ENCODE measurements at places on chromosomes 3 and 15.
A peak's percentile ranks its signal among the peaks of the same experiment; 100 is the strongest.

DNA sequence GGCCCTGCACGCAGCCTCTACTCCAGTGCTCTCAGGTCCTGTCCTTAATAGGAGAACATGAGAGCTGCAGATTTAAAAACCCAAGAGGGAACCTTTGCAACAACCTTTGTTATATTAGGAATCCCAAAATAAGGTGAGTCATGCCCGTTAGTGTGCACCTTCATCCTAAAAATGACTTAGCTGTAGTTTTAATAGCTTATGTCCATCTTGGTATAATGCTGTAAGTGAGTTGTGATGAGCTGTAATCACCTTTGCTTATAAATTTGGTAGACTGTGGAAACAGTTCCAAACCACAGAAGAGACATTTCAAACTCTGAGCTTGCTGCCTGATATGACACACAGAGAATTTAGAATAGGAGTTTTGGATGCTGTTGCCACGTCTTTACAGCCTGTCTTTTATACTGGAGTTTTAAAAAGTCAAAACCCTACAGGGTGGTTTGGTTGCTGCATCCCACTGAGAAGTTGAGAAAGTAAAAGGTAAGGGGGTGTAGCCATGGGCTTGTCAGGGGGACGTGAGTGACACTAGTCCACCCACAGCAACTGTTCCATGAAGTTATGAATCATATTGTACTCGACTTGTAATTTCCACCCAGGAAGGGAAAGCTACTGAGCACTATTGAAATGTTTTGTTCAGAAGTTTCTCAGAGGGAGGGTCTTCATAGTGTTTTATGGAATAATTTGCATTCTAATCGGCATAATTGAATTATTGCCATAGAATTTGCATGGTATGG is 27.4 kb upstream of the CD47 start:
- no peak for DNase-seq
- no peak overlapping the region for H3K4me3 ChIP-seq
- peaks cover 18% of the 10 kb centered on the region for H3K27me3 ChIP-seq
- peaks cover 2% of the 10 kb centered on the region for H3K36me3 ChIP-seq

DNA sequence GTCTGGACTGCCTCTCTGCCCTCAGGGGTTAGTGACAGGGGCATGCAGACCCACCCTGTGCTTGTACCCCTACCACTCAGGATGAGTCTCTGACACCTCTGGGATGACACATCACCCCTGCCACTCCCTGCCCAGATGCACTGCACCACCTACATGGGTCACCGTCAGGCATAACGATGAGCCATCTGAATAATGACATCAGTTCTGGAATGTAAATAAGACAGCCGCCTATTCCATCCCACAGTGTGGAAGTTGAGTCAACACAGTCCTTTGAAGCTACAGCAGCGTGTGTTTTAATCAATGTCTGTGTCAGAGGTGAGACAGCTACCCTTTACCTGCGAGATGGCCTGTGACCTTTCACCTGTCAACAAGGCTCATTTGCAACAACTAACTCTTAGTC is 268.7 kb upstream of the ARRDC4 start:
- H3K27me3 ChIP-seq, result no peaks in the 10 kb centered on the region
- H3K4me1 ChIP-seq, result no peaks in the 10 kb centered on the region
- no peak for DNase-seq
- H3K27ac ChIP-seq, result no peak overlapping the region

DNA sequence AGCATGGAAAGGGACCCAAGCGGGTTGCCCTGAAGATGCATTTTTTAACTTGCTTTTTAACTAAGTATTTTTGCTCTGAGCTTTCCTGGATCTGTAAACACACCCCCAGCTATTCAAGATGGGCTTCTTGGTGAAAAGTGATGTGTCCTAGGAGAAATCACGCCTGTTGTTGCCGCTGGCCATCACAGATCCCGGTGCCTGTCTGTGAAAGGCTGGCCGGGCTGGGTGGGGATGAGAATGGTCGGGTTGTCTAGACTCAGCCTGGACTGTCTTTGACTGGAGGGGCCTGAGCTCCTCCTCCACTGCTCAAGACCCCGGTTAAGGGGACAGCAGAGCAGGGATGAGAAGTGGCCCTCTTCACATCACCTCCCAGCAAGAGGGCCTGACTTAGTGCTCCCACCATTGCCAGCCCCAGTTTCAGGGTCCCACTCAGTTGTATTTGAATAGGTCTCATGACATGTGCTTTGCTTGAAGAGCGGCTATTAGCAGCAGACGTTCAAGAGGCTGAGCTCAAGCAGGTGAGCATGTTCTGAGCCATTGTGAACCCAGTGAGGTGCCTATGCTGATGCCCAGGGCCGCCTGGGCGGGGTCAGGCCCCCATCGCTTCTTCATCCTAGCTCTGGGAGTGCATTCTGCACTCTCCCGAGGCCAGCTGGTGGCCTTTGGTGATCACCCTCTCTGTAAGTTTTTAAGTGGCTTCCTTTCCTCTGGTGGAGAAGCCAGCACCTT is 79.9 kb downstream of the IGF1R start:
- no peaks in the 10 kb centered on the region for H3K27me3 ChIP-seq
- peaks cover 11% of the 10 kb centered on the region for H3K4me1 ChIP-seq
- no peak overlapping the region for H3K27ac ChIP-seq
- no peak overlapping the region for H3K4me3 ChIP-seq
- DNase-seq, result no peak
- peaks cover 3% of the 10 kb centered on the region for H3K36me3 ChIP-seq

GRCh38 chr15:59251001-59251845 is 44.6 kb downstream of the LDHAL6B start:
- peaks cover 12% of the 10 kb centered on the region for H3K36me3 ChIP-seq
- H3K27me3 ChIP-seq, result peaks cover 12% of the 10 kb centered on the region
- peaks cover 33% of the 10 kb centered on the region for H3K4me1 ChIP-seq
- no peak for DNase-seq

- DNase-seq, result no peak
- no peaks in the 10 kb centered on the region for H3K36me3 ChIP-seq
- H3K27me3 ChIP-seq, result no peaks in the 10 kb centered on the region
Observed at GRCh38 chr3:61979638-61980037, 393.7 kb downstream of the FEZF2 start.

DNA sequence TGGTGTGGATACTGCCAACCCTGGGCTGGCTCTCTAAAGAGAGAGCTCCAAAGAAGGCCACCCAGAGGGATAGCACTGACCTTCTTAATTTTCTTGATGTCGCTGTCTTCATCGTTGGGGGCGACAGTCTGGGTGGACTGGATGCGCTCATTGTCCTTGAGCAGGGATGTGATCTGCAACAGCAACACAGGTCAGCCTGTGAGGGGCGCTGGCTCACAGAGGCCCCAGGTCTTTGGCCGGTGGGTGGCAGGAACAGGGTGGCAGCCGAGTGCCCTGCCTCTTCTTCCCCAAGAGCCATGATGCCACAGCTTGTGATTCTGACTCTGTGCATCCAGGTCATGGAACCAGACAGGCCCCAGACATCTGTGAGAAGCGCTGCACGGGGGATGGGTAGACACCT is 41.2 kb downstream of the RASGRF1 start:
- peaks cover 14% of the 10 kb centered on the region for H3K27me3 ChIP-seq
- H3K4me3 ChIP-seq, result no peak overlapping the region
- H3K27ac ChIP-seq, result no peak overlapping the region
- DNase-seq, result no peak
- no peaks in the 10 kb centered on the region for H3K4me1 ChIP-seq

GRCh38 chr3:132561003-132561402 is 36.1 kb upstream of the ACKR4 start:
- no peak for DNase-seq
- H3K4me3 ChIP-seq, result no peak overlapping the region
- no peaks in the 10 kb centered on the region for H3K36me3 ChIP-seq
- H3K27ac ChIP-seq, result no peak overlapping the region

GRCh38 chr3:8638994-8639658 is 5.5 kb downstream of the SSUH2 start:
- no peak for DNase-seq
- H3K36me3 ChIP-seq, result no peaks in the 10 kb centered on the region
- H3K4me3 ChIP-seq, result no peak overlapping the region
- H3K27ac ChIP-seq, result no peak overlapping the region
- no peaks in the 10 kb centered on the region for H3K4me1 ChIP-seq

DNA sequence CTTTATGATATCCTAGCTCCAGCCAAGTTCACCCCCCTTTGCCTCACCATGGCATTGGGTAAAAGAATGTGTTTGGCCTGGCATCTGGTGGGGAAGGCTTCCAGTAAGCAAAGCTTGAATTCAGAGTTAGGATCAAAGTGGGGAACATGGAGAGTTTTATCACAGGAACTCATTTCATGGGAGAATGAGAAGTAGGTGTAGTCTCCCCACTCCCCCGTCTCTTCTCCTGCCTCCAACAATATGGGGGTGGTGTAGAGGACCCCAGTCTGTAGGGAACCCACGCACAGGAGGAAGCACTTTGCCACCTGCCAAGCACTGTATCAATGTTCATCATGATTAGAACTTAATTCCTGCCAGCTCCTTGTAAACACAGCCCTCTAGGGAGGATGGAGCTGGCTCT is 200.5 kb downstream of the UACA start:
- H3K4me3 ChIP-seq, result no peak overlapping the region
- no peaks in the 10 kb centered on the region for H3K36me3 ChIP-seq
- peaks cover 6% of the 10 kb centered on the region for H3K4me1 ChIP-seq
- H3K27ac ChIP-seq, result no peak overlapping the region
- DNase-seq, result no peak

GRCh38 chr15:89007989-89008388 is 80.3 kb upstream of the ABHD2 start:
- H3K27ac ChIP-seq, result no peak overlapping the region
- H3K4me1 ChIP-seq, result no peaks in the 10 kb centered on the region
- H3K27me3 ChIP-seq, result peaks cover 35% of the 10 kb centered on the region

- H3K4me3 ChIP-seq, result no peak overlapping the region
- peak; percentile 40 for DNase-seq
- no peaks in the 10 kb centered on the region for H3K36me3 ChIP-seq
- H3K27me3 ChIP-seq, result peaks cover 3% of the 10 kb centered on the region
- no peak overlapping the region for H3K27ac ChIP-seq
Observed at GRCh38 chr3:158918008-158918407, 116.2 kb downstream of the MFSD1 start.

- peaks cover 55% of the 10 kb centered on the region for H3K27me3 ChIP-seq
- peaks cover 6% of the 10 kb centered on the region for H3K4me1 ChIP-seq
- DNase-seq, result no peak
- no peaks in the 10 kb centered on the region for H3K36me3 ChIP-seq
- H3K27ac ChIP-seq, result no peak overlapping the region
- no peak overlapping the region for H3K4me3 ChIP-seq
Observed at GRCh38 chr15:89775815-89776214, 317 bp upstream of the MESP2 start.

- no peak for DNase-seq
- H3K4me3 ChIP-seq, result no peak overlapping the region
- H3K27ac ChIP-seq, result no peak overlapping the region
- no peaks in the 10 kb centered on the region for H3K27me3 ChIP-seq
- no peaks in the 10 kb centered on the region for H3K36me3 ChIP-seq
Observed at GRCh38 chr3:106560451-106560966, 691.7 kb upstream of the CBLB start.

- no peak for DNase-seq
- peaks cover 3% of the 10 kb centered on the region for H3K27me3 ChIP-seq
- H3K4me1 ChIP-seq, result no peaks in the 10 kb centered on the region
- no peak overlapping the region for H3K4me3 ChIP-seq
- no peak overlapping the region for H3K27ac ChIP-seq
Observed at GRCh38 chr3:108511055-108511454, 659 bp upstream of the MYH15 start.

DNA sequence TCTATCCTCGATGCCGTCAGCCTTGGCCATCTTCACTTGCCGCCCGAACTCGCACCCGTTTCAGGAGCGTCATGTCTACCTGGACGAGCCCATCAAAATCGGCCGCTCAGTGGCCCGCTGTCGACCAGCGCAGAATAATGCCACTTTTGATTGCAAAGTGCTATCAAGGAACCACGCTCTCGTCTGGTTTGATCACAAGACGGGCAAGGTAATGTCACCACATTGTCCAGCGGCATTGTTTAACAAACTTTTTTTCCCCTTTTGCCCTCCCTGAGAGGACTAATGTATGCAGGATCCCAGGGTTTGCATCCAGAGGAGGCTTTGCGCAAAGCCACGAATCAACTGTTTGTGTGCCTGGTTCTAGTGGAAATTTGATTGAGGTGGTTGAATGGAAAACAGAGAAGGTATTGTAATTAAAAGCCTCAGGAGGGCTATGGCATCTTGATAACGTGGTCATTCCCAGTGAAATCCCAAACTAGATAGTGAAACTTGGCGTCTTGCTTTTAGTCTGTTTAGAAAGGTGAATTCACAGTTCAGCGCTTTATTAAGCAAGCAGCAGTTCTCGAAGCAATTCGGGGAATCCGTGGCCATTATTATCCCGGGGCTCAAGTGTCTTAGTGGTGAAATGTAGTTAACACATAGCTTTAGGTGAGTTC is 1.7 kb downstream of the SLMAP start:
- peaks cover 37% of the 10 kb centered on the region for H3K36me3 ChIP-seq
- peaks cover 4% of the 10 kb centered on the region for H3K27me3 ChIP-seq
- peaks cover 59% of the 10 kb centered on the region for H3K4me1 ChIP-seq
- peak overlapping the region; percentile 99 for H3K4me3 ChIP-seq
- peak overlapping the region; percentile 93 for H3K27ac ChIP-seq

GRCh38 chr3:25557694-25558093 is 107.0 kb downstream of the TOP2B start:
- H3K27me3 ChIP-seq, result no peaks in the 10 kb centered on the region
- no peak for DNase-seq
- no peaks in the 10 kb centered on the region for H3K4me1 ChIP-seq
- no peak overlapping the region for H3K27ac ChIP-seq
- H3K4me3 ChIP-seq, result no peak overlapping the region

GRCh38 chr3:22419261-22419660 is 668.3 kb upstream of the ZNF385D start:
- H3K4me3 ChIP-seq, result no peak overlapping the region
- no peak for DNase-seq
- no peaks in the 10 kb centered on the region for H3K36me3 ChIP-seq
- no peak overlapping the region for H3K27ac ChIP-seq
- H3K4me1 ChIP-seq, result no peaks in the 10 kb centered on the region
- H3K27me3 ChIP-seq, result no peaks in the 10 kb centered on the region

DNA sequence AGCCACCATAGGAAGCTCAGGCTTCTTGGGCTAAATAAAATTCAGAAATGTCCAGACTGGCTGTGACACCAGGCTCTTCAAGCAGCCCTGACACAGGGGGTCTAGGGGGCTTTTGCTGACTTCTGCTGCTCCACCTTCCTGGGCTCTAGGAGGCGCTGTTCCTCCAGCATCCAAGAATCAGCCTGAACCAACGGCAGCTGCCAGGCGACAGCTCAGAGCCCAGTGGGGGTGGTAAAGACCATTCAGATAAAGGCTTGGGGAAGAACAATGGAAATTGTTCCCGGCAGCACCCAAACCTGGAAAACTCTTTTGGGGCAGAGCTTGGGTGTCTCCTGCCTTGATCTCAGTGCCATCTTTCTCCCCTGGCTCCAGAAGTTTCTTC is 21.6 kb upstream of the PSTPIP1 start:
- H3K27me3 ChIP-seq, result peaks cover 22% of the 10 kb centered on the region
- no peak overlapping the region for H3K27ac ChIP-seq
- H3K4me3 ChIP-seq, result no peak overlapping the region

GRCh38 chr3:174725303-174725702 is 133.8 kb upstream of the NAALADL2 start:
- no peak overlapping the region for H3K27ac ChIP-seq
- no peaks in the 10 kb centered on the region for H3K4me1 ChIP-seq
- H3K27me3 ChIP-seq, result no peaks in the 10 kb centered on the region
- H3K36me3 ChIP-seq, result no peaks in the 10 kb centered on the region
- H3K4me3 ChIP-seq, result no peak overlapping the region

- DNase-seq, result no peak
- H3K27me3 ChIP-seq, result peaks cover 21% of the 10 kb centered on the region
- H3K36me3 ChIP-seq, result no peaks in the 10 kb centered on the region
- no peaks in the 10 kb centered on the region for H3K4me1 ChIP-seq
- H3K4me3 ChIP-seq, result no peak overlapping the region
Observed at GRCh38 chr3:184110316-184110725, 13.5 kb downstream of the HTR3E start.

Measured in activated naive CD4-positive, alpha-beta T cell treated with anti-CD3 and anti-CD28 coated beads, Interleukin-2, amount 10 ng/mL, durations not matched to agents 7 days and 5 days (primary cell).